CD4-positive, alpha-beta T cell treated with Interleukin-1 beta for 1 hour (primary cell): ENCODE measurements at places on chromosomes 13 and 19.

DNA sequence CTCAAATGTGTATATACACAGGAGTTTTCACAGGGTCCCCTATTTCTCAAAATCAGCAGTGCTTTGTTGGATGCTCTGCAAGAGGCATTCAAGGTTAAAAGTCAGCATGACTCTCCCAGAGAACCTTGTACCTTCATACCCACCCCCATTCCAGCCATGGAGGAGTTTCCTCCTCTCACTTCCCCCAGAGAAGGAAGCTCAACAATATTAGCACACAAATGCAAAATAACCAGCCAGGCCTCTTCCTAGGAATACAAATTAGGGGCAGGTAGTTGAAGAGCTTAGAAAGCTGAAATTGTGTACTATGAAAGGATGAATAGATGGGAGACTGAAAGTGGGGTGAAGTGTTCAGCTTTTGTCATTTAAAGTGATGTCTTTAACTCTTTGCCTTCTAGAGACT, 43.8 kb downstream of the SPRY2 start:
- no peak for DNase-seq

GRCh38 chr13:35140831-35141230, 198.8 kb downstream of the NBEA start:
- DNase-seq: no peak

DNA sequence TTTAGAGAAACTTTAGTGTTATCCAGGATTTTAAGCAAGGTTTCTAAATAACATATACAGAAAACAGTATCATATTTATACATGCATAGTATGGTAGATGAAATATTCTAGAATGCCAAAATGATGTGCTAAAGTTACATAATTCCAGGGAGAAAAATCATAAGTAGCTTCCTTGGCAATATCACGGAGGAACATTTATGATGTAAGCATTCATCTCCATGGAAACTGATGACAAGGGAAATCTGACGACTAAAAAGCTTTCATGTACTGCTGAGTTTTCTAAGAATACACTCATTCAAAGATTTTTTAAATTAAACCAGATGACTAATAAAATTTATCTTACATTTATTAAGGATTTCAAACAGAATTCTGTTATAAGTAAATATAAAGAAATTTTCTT, 4.7 kb downstream of the TEX30 start:
- DNase-seq: no peak

GRCh38 chr13:107721125-107721869, 494.0 kb downstream of the LIG4 start:
- DNase-seq: no peak

DNA sequence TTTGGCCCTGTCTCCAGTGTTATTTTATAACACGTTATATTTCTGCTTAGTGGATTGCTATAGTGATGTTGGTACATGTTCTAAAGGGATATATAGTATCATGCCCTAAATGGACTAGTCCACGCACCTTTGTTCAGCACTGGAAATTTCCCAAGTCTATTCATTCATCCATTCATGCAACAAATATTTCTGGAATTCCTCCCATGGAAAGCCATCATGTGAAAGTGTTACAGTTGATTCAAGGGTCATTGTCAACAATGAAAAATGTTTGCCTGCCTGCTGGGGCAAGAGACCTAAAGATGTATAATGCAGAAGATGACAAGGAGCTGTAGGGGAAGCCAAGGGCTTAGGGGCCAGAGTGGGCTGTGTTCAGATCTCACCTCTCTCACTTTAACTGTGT, 10.8 kb upstream of the HSPH1 start:
- no peak for DNase-seq

- DNase-seq: no peak
Observed at GRCh38 chr19:4472174-4472974, at the start of gene HDGFL2. TSS of gene HDGFL2 (plus strand) at chr19:4472297. CDS start at chr19:4472351, 54 bp downstream.

- DNase-seq: no peak
Observed at GRCh38 chr13:41641961-41642360, 184.6 kb downstream of the RGCC start.

DNA sequence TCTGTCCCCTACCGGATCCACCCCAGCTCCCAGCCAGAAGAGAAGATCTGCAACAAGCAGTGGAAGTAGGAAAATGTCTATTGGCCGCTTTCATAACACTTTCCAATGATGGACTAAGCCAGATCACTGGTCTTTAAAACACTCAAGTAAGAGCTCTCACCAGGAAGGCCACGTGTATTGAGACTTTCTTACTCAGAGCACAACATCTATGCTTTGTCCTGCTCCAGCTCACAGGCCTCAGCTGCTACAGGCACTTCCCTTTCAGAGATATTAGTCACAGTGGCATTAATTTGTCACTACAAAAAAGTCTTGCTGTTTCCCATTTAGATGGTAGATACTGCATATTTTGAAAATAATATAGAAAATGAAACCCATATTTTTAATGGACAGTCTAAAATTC, 164.2 kb downstream of the ABCC4 start:
- no peak for DNase-seq

DNA sequence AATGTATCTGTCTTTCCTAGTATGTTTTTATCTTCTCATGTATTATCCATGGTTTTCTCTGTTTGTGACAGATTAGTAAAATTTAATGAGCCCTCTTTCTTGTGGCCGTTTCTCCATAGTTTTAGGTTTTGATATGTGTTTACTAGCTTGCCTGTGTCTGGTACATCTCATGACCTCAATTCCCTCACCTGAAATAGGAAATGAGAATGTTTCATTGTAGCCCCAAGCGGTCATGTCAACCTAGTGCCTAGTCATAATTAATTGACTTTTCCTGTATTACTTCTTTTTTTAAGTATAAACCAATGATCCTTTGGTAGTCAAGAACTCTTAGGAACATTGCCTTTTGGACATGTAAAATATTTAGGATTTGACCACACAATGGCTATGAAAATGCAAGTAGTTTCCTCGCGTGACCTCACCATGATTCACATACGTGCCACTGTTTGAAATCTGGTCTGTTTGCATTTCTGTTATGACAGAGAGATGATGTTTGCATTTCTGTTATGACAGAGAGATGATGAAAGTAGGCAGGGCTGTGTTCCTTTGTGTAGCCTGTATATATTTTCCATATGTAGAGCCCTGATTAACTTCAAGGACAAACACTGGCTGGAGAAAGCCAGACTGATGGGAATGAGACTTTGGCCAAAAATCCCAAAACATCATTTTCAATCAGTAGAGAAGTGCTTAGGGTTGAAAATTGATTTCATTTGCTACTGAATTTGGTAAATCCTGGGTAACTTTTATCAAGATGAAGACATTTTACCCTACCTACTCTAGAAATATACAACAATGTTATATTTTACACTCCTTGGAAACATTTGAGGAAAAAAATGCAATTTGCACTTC, 104.8 kb downstream of the TNFRSF19 start:
- DNase-seq: no peak

DNA sequence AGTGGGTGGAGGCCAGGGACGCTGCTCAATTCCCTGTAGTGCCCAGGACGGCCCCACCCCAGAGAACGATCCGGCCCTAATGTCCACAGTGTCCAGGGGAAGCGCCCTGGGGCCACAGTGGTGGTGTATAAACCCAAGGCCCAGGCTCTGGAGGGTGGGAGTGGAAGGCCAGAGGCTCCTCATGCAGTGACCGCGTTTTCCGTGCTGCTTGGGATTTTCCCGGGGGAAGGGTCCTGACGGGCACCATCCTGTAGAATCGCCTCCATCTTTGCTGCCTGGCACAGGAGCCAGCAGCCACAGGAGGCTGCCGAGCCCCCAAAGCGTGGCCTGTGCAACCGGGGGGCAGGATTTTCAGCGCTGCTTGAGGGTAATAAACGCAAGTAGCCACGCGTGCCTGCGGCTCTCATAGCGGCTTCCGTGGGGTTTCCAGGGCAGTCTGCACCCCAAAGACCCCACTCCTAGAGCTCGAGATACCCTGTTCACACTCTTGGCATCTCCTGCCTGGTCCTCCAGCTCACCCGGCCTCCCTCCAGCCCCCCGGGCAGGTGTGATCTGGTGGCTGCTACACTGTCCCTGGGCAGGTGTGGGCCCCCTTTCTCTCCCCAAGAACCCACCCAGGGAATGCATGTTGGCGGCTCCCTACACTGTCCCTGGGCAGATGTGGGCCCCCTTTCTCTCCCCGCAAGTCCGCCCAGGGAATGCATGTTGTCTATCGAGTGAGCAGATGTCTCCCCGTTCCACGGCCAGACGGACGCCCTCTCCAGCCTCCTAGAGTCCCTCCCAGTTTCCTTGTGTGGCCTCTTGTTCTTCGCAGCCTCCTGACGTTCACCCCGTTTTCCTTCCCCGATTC, 2.2 kb downstream of the NCLN start:
- DNase-seq: no peak

DNA sequence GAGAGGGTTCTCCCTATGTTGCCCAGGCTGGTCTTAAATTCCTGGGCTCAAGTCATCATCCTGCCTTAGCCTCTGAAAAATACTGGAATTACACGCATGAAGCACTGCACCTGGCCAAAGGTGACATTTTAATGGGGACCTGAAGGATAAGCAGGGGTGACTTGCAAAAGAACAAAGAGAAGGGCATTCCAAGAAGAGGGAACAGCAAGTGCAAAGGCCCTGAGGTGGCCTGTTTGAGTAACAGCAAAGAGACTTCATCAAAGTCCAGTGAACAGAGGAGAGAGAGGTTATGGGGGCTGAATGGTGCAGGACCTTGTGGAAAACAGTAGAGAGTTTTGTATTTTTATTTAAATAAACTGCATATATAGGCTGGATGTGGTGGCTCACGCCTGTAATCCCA, 4.1 kb downstream of the CA11 start:
- no peak for DNase-seq

- no peak for DNase-seq
Observed at GRCh38 chr13:66914155-66914554, 316.0 kb downstream of the PCDH9 start.

GRCh38 chr13:51015973-51016372, 95.1 kb downstream of the C13orf42 start:
- DNase-seq: no peak

- no peak for DNase-seq
Observed at GRCh38 chr19:6216996-6217751, 62.6 kb downstream of the MLLT1 start.

GRCh38 chr13:110347535-110348308, 40.6 kb downstream of the COL4A2 start:
- no peak for DNase-seq

- DNase-seq: no peak
Observed at GRCh38 chr13:67299072-67299635, 69.0 kb upstream of the PCDH9 start.

DNA sequence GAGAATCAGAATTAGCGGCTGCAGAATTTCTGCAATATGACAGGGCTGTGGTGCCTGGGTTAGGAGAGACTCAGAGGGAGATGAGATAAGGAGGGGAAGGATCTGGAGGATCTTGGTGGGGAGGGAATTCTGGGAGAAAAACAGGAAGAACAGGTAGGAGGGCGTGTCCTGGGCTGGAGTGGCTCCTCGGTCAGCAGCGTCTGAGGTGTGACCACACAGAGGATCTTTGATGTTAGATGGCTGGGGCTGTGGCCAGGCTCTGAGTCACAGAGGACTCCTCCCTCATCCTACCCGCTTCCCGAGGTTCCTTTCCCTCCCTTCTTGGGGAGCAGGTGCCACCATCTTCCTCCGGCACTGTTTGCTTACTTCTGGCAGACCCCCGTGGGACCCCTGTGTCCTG, 6.4 kb upstream of the KLK6 start:
- no peak for DNase-seq

DNA sequence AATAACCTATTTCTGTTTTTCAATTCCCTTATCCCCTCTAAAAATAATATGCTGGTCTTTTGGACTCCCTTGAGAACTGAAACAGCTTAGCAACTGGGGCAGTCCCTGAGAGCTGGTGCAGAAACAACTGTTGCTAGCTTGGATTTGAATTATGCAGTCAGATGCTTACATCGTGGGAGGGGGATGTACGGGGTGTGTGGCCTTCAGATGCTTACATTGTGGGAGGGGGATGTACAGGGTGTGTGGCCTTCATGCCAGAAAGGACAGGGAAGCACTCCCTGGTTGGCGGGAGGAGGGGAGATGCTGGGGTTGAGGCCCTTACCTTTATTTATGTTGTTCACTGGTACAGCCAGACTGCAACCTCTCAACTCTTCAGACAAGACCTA, 25.6 kb downstream of the LRCH1 start:
- no peak for DNase-seq

DNA sequence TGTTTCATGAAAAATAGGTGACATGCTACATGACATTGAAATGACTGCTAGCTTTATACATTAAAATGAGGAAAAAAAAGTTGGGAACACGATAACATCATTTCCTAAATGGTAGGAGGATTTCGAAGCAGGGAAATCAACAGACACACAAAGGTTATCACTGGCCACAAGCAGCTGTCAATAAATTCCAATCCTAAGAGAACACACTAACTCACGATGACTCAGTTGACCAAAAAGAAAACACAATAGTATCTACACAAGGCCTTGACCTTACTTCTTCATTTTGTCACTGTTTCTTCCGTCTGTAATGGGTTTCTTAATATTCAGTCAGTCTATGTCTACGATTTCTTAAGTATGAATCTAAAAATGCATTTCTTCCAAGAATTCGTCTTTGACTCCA, 36.5 kb downstream of the STARD13 start:
- DNase-seq: no peak

- no peak for DNase-seq
Observed at GRCh38 chr19:53540091-53540490, 2.1 kb downstream of the ZNF331 start.

DNA sequence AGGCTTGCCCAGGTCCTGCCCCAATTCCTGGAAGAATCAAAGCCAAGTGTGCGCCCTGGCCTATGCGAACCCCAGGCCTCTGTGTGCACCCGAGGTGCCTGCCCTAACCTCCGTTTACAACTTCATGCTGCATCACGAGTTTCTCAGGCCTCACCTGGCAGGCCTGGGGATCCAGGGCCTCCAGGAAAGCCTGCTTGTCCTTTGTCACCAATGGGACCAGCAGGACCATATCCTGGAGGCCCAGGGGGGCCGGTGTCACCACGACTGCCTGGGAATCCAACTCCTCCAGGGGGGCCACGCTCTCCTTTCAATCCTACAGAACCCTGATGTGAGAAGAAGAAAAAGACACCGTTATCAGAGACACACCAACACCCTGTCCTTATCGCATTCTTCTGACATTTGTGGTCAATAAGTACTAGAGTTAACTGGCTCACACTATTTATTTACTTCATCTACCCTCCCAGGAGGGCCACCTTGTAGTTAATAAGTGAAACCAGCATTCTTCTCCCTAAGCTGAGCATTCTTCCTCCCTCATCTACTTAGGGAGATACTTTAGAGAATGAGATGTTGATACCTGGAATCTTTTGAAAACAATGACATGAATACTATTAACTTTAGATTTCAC, 120.6 kb downstream of the COL4A1 start:
- DNase-seq: no peak
